Type B pancreatic cell (in vitro differentiated cells): ENCODE measurements at places on chromosomes 1 and 21. TPM values are rescaled to one million over a fixed set of nuclear protein-coding genes. Genes with fewer than 3 reads are reported as not detected.

PSRC1 gene
- 10.3 and 46.2 TPM in 2 replicates for total RNA-seq

CLDN17 gene
- not detected in 2 replicates for total RNA-seq

GBP6 gene
- total RNA-seq: 0.14 and 0.29 TPM in 2 replicates

EPHA10 gene
- total RNA-seq: 0.97 and 1.0 TPM in 2 replicates

LRRN2 gene
- total RNA-seq: 3.4 and 19.0 TPM in 2 replicates

LCE1E gene
- not detected in 2 replicates for total RNA-seq

TMEM61 gene
- total RNA-seq: 2.9 and 3.8 TPM in 2 replicates

FAM72A gene
- total RNA-seq: 3.5 and 4.3 TPM in 2 replicates

ST6GALNAC3 gene
- 3.8 and 24.7 TPM in 2 replicates for total RNA-seq

MYBPH gene
- 1.6 TPM in 1 of 2 replicates, not detected in the other for total RNA-seq
